HFFc6 (cell line): ENCODE measurements at places on chromosomes 2 and 18. TPM values are rescaled to one million over a fixed set of nuclear protein-coding genes. Genes with fewer than 3 reads are reported as not detected.
A peak's percentile ranks its signal among the peaks of the same experiment; 100 is the strongest.

GRCh38 chr2:226078666-226079065 is 679.2 kb downstream of the NYAP2 start:
- H3K4me1 ChIP-seq = peaks cover 69% of the 10 kb centered on the region
- H3K4me3 ChIP-seq = peak overlapping the region; percentile 17; the same call in 1 of the 2 replicates
- DNase-seq = no peak
- no peaks in the 10 kb centered on the region; the same call in 1 of the 2 replicates for H3K36me3 ChIP-seq
- peak overlapping the region; percentile 78 for H3K27ac ChIP-seq

- peaks cover 8% of the 10 kb centered on the region for H3K27me3 ChIP-seq
- no peak overlapping the region for H3K4me3 ChIP-seq
- no peak overlapping the region for H3K27ac ChIP-seq
Observed at GRCh38 chr2:239816576-239817467, 208.3 kb downstream of the NDUFA10 start.

DNA sequence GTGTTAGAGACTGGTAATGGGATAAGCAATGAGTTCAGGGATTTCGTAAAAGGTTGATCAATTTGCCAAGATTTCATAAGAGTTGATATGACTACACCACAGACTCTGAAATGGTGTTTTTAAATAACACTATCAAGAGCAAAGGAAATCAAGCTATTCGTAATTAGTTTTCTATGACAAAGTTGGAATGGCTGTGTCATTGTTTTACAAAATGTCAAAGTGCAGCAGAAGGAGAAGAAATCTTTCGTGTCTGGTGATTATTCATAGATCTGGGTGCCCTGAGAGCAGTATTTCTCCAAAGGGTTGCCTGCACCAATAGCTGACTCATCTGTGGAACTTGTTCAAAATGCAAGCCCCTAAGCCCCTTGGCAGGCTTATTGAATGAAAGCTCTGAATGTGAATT is 70.1 kb downstream of the NABP1 start:
- H3K27me3 ChIP-seq = peaks cover 3% of the 10 kb centered on the region; the same call in 1 of the 2 replicates
- H3K36me3 ChIP-seq = no peaks in the 10 kb centered on the region
- no peak overlapping the region for H3K27ac ChIP-seq
- peaks cover 29% of the 10 kb centered on the region for H3K4me1 ChIP-seq
- no peak overlapping the region for H3K4me3 ChIP-seq

CYBRD1 gene
- 111 to 135 TPM (median 131 TPM) in 3 replicates for total RNA-seq

DNA sequence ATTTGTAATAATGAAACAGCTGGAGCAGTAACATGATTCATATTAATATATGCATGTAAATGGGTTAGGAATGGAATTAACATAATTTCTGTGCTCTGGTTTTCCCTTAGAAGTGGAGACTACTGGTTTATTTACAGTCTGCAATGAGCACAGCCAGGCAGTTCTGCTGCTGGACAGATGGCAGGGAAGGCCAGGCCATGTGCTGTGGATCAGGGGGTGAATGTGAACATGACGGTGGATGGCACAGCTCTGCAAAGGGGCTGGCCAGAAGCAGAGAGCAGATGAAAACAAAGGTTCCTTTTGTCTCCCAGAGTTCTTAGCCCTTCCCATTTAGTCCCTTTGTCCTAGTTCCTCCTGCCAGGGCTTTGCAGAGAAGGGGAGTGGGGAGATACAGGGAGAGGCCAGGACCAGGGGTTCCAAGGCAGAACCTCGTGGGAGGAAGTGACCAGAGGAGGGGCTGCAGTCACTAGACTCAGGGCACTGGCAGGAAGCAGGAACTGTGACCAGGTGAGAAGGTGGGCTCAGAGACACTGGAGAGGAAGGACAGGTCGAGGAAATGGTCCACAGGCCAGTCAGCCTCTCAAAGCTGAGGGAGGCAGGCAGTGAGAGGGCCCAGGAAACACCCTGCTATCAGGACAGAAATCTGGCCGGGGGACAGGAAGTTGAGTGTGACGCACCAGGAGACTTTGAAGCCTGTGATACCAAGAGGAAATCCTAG is 112.9 kb upstream of the ATP8B1 start:
- H3K4me3 ChIP-seq = no peak overlapping the region
- no peak for DNase-seq
- no peak overlapping the region for H3K27ac ChIP-seq
- H3K4me1 ChIP-seq = peaks cover 21% of the 10 kb centered on the region; the same call in 1 of the 2 replicates

DNA sequence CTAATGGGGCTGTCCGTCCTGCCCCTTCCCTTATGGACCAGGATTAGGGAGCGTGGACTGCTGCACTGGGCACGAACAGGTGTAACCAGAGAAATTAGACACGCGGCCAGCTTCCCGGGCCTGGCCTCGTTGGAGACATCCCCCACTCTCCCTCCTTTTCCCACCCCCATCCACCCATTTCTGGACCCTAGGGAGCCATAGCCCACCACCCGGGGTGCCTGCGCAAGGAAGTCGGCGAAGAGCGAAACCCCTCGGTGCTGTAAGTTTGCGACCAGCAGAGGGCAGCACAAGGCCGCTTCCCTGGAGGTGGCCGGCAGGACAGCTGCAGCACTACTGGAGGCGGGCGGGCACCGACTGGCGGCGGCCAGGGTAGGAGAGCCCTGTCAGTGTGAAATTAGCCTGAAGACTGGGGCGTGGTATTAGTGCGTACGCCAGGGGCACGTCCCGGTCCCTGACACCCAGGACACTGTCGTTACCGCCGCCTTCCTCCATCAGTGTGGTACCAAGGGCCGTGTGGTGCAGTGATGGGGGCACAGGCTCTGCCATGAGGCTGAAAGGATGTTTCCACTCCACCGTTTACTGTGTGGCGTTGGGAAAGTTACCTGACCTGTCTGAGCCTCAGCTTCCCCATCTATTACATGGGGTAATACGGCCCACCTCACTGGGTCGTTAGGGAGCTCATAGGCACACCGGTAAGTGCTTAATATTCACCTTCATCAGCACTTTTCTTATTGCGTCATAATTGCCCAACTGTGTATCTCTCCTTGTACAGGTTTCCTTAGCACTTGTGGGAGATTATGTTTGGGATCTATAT is 36.0 kb upstream of the CD207 start:
- peak overlapping the region; percentile 30; the same call in 1 of the 2 replicates for H3K4me3 ChIP-seq
- peak; percentile 72 for DNase-seq
- H3K36me3 ChIP-seq = no peaks in the 10 kb centered on the region
- no peaks in the 10 kb centered on the region for H3K4me1 ChIP-seq
- peaks cover 19% of the 10 kb centered on the region for H3K27me3 ChIP-seq
- H3K27ac ChIP-seq = no peak overlapping the region

DNA sequence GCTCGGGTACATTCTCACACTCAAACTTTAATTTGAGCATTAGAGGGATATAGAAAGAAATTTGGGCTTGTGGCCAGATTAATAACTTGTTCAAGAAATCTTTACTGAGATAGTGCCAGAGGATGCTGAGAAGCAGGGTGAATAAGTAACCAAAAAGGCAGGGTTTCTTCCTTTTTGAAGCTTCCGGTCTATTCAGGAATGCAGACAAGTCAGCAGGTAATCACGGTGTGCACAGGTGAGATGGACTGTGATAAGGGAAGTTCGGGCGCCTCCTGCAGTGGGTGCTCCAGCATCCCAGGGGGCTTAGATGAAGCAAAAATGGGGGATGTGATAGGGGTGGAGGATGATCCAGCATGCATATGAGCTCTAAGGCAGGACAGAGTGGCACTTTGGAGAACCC is 44.9 kb upstream of the CYP1B1 start:
- DNase-seq = no peak
- H3K27me3 ChIP-seq = peaks cover 17% of the 10 kb centered on the region
- no peak overlapping the region for H3K27ac ChIP-seq
- no peaks in the 10 kb centered on the region for H3K36me3 ChIP-seq

RFTN2 gene
- 0.05 to 0.59 TPM (median 0.32 TPM) in 3 replicates for total RNA-seq

GRCh38 chr18:3663870-3664512 is 214.0 kb downstream of the TGIF1 start:
- no peak overlapping the region for H3K4me3 ChIP-seq
- no peak for DNase-seq
- H3K27me3 ChIP-seq = no peaks in the 10 kb centered on the region
- no peak overlapping the region for H3K27ac ChIP-seq

DNA sequence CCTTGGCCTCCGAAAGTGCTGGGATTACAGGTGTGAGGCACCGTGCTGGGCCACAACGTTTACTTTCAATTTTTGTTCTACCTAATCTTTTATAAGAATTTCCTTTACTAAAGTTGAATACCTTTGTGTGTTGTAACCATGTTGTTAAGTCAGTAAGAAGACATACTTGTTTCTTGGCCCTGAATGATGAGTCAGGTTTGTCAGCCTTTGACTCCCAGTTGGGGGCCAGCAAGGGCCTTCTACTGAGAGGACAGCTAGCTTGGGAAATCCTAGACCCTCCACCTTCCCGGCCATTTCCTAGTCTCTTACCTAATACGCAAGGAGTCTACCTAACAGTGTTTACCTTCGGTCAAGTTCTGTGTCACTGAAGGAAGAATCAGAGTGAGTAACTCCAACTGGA is 22.7 kb downstream of the MTHFD2 start:
- H3K27me3 ChIP-seq = peaks cover 4% of the 10 kb centered on the region; the same call in 1 of the 2 replicates
- peaks cover 2% of the 10 kb centered on the region; the same call in 1 of the 2 replicates for H3K36me3 ChIP-seq
- no peak overlapping the region for H3K4me3 ChIP-seq

DNA sequence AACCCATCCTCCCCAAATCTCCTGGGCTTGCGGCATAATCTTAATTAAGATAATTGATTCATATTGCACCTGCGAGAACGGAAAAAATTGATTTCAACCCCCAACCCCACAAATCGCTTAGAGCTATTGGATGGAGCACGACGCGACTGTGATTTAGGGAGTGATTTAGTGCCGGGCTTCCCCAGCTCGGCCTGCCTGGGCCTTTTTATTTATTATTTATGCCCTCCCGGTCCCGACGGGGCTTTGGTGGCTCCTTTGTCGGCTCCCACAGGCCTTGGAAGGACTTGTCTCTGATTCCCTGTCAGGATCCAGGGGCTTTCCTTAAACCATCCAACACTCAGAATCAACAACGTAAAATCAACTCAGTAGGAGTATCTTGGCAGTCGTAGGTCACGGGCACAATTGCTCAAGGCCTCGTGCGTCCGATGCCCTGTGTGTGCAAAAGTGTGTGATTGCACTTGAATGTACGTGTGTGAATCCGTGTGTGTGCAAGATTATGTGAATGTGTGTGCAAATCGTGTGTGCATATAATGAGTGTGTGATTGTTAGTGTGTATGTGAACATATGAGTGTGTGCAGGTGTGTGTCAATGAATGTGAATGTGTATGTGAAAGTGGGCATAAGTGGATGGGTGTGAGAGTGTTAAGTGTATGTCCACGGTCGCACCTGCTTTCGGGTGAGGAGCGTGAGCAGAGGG is 4.3 kb upstream of the NEUROD1 start:
- H3K27ac ChIP-seq = no peak overlapping the region
- peaks cover 53% of the 10 kb centered on the region for H3K27me3 ChIP-seq
- H3K4me3 ChIP-seq = no peak overlapping the region; the same call in 1 of the 2 replicates
- peaks cover 30% of the 10 kb centered on the region for H3K4me1 ChIP-seq
- DNase-seq = no peak
- peaks cover 14% of the 10 kb centered on the region for H3K36me3 ChIP-seq

G6PC2 gene
- not detected in 3 replicates for total RNA-seq

GRCh38 chr2:43000242-43001054 is 208.1 kb upstream of the HAAO start:
- no peak overlapping the region for H3K4me3 ChIP-seq
- H3K27ac ChIP-seq = no peak overlapping the region
- no peaks in the 10 kb centered on the region for H3K27me3 ChIP-seq
- no peak for DNase-seq

IL1RN gene
- not detected in 3 replicates for total RNA-seq

- 0 out of 2 replicates have a peak, but pooled peaks cover 8% of the 10 kb centered on the region for H3K36me3 ChIP-seq
- H3K4me3 ChIP-seq = no peak overlapping the region
- peaks cover 9% of the 10 kb centered on the region for H3K4me1 ChIP-seq
- peaks cover 9% of the 10 kb centered on the region for H3K27me3 ChIP-seq
Observed at GRCh38 chr2:62383846-62384245, 122.1 kb downstream of the TMEM17 start.

DNA sequence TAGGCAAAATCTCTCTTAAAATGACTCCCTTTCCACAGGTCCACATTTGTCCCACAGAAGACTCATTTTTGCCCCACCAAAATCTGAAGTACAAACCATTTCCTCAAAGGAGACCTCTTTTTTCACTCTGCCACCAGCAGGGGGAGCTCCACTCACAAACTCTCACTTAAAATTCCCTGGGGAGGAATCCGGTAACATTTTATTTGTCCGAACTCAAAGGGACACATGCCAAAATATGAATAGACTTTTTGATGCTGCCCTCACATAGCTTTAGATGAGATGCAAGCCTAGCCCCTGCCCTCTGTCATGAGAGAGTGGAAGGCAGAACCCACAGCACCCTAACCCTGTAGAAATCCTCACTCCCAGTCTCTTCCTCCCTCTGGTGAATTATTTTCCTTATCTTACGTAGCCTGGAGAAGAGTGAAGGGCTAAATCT is 57.1 kb downstream of the RMDN2 start:
- no peaks in the 10 kb centered on the region for H3K36me3 ChIP-seq
- H3K4me3 ChIP-seq = no peak overlapping the region
- H3K27me3 ChIP-seq = peaks cover 6% of the 10 kb centered on the region
- no peak overlapping the region for H3K27ac ChIP-seq

SERPINB10 gene
- total RNA-seq = 1.3 and 2.3 TPM in 2 replicates

DNA sequence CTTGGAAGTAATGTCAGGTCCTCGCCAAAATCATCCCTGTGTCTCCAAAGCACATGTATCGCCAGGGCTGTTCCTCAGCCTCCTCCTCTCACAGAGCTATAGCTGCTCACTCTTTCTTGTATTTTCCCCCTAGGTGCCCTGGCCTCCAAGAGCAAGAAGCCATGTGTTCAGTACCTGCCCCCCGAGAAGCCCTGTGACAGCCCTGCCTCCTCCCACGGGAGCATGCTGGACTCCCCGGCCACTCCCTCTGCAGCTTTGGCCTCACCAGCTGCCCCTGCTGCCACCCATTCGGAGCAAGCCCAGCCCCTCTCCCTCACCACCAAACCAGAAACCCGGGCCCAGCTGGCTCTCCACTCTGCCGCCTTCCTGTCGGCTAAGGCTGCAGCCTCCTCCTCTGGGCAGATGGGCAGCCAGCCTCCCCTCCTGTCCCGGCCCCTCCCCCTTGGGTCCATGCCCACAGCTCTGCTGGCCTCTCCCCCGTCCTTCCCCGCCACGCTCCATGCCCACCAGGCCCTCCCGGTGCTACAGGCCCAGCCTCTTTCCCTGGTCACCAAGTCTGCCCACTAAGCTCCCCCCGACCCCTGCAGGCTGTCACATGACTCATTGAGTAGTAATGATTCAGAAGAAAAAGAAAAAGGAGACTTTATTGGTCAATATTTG is 18.8 kb downstream of the TGOLN2 start:
- peaks cover 7% of the 10 kb centered on the region for H3K27me3 ChIP-seq
- peaks cover 10% of the 10 kb centered on the region for H3K36me3 ChIP-seq
- H3K27ac ChIP-seq = no peak overlapping the region

GRCh38 chr2:205024822-205025518 is 479.7 kb downstream of the PARD3B start:
- no peaks in the 10 kb centered on the region for H3K36me3 ChIP-seq
- H3K4me1 ChIP-seq = peaks cover 38% of the 10 kb centered on the region
- DNase-seq = peak; percentile 98
- H3K27me3 ChIP-seq = no peaks in the 10 kb centered on the region

GNAL gene
- total RNA-seq = 0.20 TPM in 1 of 2 replicates, not detected in the other

DNA sequence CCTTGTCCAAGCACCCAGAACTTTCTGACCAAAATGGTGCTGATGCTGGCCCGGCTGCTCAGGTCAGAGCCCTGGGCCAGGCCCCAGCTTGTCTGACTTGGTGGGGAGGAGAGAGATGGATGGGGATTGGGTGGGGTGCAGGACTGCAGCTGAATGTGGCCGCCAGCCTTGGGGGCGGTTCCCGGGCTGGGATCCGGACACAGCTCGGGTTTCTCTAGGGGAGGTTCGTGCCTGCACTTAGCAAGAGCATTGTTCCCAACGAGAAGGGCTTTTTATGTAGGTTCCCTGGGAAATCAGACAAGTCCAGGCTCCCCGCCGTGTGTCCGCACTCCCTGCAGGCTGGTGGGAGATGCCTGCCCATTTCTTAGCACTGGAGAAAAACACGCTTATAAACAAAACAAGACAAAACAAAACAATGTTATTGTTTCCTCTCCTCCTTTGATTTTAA is 50.5 kb upstream of the HS6ST1 start:
- DNase-seq = no peak
- H3K36me3 ChIP-seq = no peaks in the 10 kb centered on the region
- H3K4me3 ChIP-seq = no peak overlapping the region

RAD51AP2 gene
- not detected in 3 replicates for total RNA-seq

EIF5B gene
- 43.2 to 52.0 TPM (median 49.6 TPM) in 3 replicates for total RNA-seq
